Neural crest cell (in vitro differentiated cells): ENCODE measurements at places on chromosomes 4 and X. TPM values are rescaled to one million over a fixed set of nuclear protein-coding genes. Genes with fewer than 3 reads are reported as not detected.
A peak's percentile ranks its signal among the peaks of the same experiment; 100 is the strongest.

Gene TMEM128
- 26.7 and 28.4 TPM in 2 replicates for total RNA-seq

Gene AADAT
- total RNA-seq = 30.7 and 32.5 TPM in 2 replicates

DNA sequence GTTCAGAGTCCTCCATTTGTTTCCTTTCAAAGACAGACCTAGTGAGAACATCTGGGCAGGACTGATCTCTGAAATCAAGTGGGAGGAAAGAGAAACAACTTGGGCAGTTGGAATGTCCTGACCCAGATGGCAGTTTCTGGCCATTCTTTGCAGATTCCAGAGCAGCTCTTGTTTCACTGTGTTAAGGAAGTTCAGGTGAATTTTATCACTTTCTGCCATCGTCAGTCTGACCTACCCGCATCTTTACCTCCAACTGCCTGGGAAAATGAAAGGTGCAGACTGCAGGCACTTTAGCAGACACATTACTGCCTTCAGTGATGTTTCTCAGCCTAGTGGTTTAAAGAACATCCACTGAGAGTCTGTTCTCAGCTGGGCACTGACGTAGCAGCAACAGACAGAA, 216.2 kb downstream of the CEP135 start:
- no peak overlapping the region for H3K4me3 ChIP-seq
- H3K4me1 ChIP-seq = peaks cover 3% of the 10 kb centered on the region
- H3K27ac ChIP-seq = peak overlapping the region; percentile 50
- no peaks in the 10 kb centered on the region for H3K27me3 ChIP-seq

DNA sequence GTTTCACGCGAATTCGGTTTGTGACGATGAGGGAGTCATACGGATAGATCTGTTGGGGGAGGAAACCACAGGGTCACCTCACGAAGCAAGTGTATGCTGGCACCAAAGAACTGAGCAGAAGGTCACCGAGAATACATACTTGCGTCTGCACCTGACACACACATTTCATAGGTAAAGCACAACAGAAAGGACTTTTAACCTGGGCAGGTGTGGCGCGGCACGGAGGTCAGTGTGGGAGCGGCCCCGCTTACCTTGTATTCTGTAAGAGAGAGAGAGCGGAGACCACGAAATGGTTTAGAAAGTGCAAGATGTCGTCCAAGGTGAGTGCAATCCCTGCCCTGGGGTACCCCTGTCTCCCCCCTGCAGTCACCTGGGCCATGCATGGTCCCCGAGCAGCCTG, 43.6 kb upstream of the AFAP1 start:
- DNase-seq = no peak
- H3K27ac ChIP-seq = no peak overlapping the region
- H3K27me3 ChIP-seq = no peaks in the 10 kb centered on the region
- H3K4me3 ChIP-seq = no peak overlapping the region
- H3K36me3 ChIP-seq = no peaks in the 10 kb centered on the region

- no peak for DNase-seq
- H3K4me3 ChIP-seq = no peak overlapping the region
- H3K4me1 ChIP-seq = peaks cover 9% of the 10 kb centered on the region
Measured at GRCh38 chr4:97396097-97396496, 747.2 kb downstream of the STPG2 start.

GRCh38 chrX:107440187-107440586, 9.3 kb upstream of the FRMPD3 start:
- DNase-seq = no peak
- H3K27me3 ChIP-seq = no peaks in the 10 kb centered on the region
- no peak overlapping the region for H3K27ac ChIP-seq
- no peak overlapping the region for H3K4me3 ChIP-seq
- H3K36me3 ChIP-seq = no peaks in the 10 kb centered on the region
